ENCODE measurements at places on chromosomes 3 and 15.

- DNase-seq, result no peak
Measured at GRCh38 chr3:127833281-127834032, 11.1 kb upstream of the MGLL start.

GRCh38 chr15:80474224-80475215, 70.3 kb downstream of the ARNT2 start:
- no peak for DNase-seq

GRCh38 chr3:13229273-13229949, 156.2 kb upstream of the IQSEC1 start:
- DNase-seq, result no peak

GRCh38 chr3:97882975-97883598, 61.3 kb downstream of the CRYBG3 start:
- DNase-seq, result no peak

- DNase-seq, result no peak
Measured at GRCh38 chr3:153574445-153574844, 412.4 kb downstream of the RAP2B start.

DNA sequence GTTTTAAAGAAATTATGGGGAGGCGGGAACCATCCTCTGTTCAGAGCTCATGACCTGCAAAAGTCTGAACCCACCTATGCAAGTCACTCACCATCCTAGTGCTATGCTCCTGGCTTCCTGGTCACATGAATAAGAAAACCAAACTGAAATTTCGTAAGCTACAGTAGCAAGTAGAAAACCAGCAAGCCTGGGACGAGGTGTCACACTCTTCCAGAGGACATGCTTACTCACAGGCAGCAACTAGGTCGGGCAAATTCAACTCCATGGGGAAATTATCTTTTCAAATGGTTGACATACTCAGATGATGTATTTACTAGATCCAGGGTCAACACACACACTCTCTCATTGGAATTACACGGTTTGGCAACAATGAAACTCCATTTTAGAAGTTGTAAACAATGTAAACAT, 31.3 kb downstream of the LDHAL6B start:
- DNase-seq, result no peak

DNA sequence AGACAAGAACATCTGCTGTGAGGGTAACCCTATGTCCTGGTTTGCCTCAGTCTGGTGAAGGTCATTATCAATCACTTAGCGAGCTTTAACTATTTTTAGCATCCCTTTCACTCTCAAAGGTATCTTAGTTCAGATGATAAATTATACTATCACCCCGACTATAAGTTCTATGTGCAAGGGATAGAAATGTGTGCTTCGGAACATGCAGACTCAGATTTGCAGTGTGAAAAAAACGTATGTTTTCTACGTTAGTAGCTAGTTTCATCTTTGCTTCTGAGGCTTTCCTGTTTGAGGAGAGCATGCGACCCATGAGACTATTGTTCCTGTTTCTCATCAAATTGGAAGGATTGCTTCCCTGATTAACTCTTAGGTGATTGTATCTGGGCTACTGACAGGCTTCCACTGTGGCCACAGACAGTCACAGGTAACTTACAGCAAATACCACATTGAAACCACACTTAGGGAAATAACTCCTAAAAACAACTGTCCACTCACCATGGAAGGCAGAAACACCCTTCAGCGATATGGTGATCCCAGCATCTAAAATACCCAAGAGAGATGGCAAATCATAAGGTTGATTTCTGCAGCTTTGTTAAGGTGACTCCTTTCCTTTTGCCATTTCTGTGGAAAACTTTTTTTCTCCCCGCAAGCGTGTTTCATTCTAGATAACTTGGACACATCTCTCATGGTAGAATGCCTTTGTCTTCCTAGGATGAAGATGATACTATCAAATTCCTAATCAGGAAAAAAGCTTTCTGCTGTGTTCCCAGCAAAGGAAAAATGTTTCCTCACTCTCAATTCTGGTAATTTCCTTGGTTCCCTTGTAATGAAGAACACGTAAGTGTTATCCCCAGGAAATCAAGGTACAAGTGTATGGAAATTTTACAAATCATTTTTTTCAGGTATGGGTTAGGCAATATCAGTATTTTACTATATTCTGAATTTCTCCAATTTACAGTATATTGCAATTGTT, 5.2 kb downstream of the GCSAM start:
- no peak for DNase-seq

GRCh38 chr3:104764496-104764895, 602.2 kb upstream of the ALCAM start:
- no peak for DNase-seq

- DNase-seq, result no peak
Measured at GRCh38 chr3:143584474-143584873, 263.8 kb downstream of the SLC9A9 start.

DNA sequence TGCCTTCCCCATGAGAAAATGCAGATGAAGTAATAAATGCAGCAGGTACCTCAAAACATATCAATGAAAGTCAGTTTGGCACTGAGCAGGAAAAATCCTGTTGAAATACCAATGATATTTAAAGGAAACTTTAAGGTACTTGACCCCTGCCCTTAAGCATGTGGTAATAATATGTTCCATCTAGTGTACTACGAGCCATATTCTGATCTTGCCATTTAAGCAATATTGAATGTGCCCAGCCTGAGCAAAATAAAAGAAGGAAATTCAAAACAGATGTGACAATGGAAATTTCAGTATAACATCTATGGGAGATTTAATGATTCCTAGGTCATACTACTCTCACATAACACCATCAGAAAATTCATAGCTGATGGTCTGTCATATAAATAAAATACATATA, 191.8 kb upstream of the CGNL1 start:
- no peak for DNase-seq

- DNase-seq, result no peak
Measured at GRCh38 chr15:70435369-70435768, 328.0 kb downstream of the UACA start.

- DNase-seq, result no peak
Measured at GRCh38 chr3:150059729-150060128, 89.0 kb upstream of the PFN2 start.

- DNase-seq, result no peak
Measured at GRCh38 chr3:122260206-122260605, 64.8 kb upstream of the CSTA start.

- DNase-seq, result no peak
Measured at GRCh38 chr3:66138336-66139313, 82.2 kb upstream of the SLC25A26 start.

DNA sequence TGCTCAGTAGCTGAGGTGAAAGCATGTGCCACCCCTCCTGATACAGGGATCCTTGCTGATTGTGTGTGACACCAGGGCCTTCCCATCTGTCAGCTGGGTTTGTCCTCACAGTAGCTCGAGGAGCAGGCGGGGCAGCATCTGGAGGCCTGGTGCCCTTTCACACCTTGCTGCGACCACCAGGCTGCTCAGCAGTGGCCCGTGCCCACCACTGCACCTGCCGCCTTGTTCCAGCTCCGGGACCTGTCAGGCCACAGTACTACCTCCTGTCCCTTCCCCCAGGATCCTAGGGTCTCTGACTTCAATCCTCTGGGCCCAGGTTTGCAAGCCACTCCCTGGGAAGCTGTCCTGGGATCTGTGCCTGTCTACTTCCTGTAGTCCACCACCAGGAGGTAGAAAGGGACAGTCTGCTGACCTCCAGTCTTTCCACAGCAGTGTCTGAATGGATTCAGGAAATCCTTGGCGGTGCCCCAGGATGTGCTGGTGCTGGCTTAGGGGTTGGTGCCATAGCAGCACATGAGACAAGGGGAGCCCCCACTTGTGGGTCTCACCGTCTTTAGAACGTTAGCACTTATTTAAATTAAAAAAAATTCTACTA, 27.5 kb downstream of the APBA2 start:
- no peak for DNase-seq

DNA sequence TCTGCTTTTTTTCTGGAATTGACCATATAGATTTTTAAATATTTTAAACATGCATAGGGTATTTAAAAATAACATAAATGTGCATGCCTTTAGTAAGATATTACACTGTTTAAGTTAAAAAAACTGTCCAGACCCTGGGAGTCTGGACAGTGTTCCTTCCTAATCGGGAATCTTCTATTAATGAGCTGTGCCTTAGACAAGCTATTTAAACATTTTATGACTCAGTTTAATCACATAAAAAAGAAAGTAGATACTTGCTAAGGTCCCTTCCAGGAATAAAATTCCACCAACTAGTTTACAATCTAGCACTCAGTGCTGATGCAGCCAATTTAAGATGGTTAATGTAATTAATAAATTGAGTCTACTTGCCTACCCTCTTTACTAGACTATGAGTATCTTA, 140.4 kb upstream of the DPH6 start:
- no peak for DNase-seq

- DNase-seq, result no peak
Measured at GRCh38 chr3:42043099-42043813, 47.9 kb upstream of the TRAK1 start.

- DNase-seq, result no peak
Measured at GRCh38 chr3:128616516-128617269, 33.9 kb downstream of the RPN1 start.

DNA sequence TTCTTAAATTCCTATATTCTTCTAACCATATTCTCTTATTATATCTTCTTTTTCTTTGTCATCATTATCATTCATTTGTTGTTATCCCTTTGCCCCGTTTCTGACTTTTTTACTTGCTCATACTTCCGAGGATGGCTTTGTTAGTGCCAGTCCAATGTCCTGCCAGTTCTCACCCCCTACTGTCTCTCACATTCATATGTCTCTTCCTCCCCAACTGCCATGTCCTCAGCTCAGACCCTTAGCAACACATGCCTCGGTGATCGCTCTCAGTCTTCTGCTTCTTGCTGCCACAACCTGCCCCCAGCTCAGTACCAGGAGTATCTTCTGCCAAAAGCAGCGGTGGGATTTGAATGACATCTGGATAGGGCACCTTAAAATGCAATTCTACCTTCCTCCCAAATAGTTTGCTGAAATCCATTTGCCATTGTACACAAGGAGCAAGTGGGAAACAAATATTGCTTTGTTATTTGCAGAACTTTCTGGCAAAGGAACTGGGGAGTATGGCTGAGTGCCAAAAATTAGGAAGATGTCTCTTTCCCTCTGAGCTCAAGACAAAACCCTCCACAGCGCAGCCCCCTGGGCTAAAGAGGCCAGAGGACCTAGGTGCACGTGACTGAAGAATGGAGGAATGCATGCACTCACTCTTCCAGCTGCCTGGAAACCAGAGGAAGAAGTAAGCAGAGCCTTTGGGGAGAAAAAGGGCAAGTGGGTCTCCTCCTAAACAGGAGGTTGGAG, 57.7 kb upstream of the CTNNB1 start:
- DNase-seq, result no peak

- no peak for DNase-seq
Measured at GRCh38 chr3:63478990-63479660, 173.3 kb upstream of the SNTN start.

DNA sequence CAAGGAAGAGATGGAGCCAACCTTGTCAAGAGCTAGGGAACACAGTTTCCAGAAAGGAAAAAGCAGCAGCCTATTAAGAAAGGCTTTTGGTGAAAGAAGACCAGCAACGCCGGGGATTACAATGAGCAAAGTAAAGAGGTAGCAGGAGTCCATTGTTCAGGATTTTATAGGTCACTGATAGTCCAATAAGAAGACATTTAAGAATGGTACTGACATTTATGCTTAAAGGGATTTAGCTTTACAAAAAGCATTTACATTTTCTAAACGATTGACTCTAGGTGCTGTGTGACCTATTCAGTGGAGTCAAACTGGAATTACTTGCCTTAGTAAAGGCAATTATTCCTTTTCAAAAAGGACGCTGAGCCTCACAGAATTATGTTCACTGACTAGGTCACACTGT, 40.8 kb downstream of the CSNK1G1 start:
- no peak for DNase-seq

GRCh38 chr3:110767156-110767555, 304.5 kb upstream of the NECTIN3 start:
- no peak for DNase-seq

GRCh38 chr3:139326131-139326530, 17.7 kb upstream of the MRPS22 start:
- DNase-seq, result no peak

DNA sequence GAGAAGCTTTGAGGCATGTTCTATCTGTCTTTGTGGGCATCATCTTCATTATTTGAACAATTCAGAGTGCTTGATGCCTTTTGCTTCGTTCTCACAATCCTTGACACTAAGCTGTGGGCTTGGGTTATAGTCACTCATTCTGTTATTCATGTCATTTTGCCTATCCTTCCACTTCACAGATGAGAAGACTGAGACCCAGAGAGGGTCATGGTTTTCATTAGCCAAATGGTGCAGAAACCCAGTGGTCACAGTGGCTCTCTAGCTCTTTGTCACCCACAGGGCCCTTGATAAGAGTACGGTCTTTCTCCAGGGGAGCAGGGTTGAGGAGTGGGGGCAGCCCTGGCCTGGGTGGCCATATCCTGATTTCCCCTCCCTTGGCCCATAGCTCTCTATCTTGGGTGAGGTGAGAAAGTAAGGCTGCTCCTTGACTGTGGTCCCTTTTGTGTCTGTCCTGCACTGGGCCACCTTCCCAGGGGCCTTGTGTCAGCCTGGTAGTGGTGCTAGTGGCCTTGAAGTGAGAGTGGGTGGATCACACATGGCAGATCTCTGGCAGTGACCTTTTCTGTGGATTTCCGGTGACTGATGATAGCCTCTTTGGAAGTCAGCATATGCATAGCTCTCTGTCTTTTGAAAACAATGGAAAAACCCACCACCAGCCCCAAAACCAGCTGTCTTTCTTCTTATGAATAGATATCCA, 130.1 kb downstream of the IGF1R start:
- DNase-seq, result no peak

- no peak for DNase-seq
Measured at GRCh38 chr3:195555110-195555509, 12.0 kb upstream of the PPP1R2 start.

- DNase-seq, result peak; percentile 59
Measured at GRCh38 chr15:40471105-40471807, 472 bp downstream of the CHST14 start.

GRCh38 chr3:53109190-53109589, 21.0 kb downstream of the RFT1 start:
- no peak for DNase-seq

DNA sequence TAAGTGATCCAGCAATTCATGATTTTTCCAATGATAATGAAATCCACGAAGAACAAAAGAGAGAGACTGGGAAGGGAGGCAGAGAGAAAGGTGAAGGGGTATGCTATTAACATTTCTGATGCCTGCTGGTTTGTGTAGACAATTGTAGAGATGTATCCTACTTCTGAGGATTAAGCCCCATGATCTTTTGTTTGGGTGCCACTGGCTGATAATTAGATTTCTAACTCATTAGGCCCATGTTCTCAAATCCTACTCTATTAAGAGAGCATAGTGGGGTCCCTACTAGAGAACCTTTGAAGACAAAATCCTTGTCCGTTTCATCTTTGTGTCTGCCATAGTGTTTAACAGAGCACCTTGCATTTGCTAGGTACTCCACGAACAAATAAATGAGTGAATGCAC, 2.7 kb upstream of the GNB4 start:
- no peak for DNase-seq

- DNase-seq, result no peak
Measured at GRCh38 chr15:33067456-33067855, 127.1 kb downstream of the FMN1 start.

DNA sequence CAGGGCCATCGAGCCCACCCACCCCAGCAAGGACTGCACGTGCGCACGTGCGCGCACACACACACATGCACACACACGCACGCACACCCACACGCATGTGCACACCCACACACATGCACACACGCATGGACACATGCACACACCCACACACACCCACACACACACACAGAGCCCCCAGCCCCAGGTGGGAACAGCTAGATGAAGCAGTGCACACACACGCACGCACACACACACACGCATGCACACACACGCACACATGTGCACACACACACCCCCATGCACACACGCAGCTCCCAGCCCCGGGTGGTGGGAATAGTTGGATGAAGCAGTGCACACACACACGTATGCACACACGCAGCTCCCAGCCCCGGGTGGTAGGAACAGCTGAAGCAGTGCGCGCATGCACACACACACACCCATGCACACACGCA, 158.6 kb downstream of the XXYLT1 start:
- no peak for DNase-seq

Data from activated CD4-positive, CD25-positive, alpha-beta regulatory T cell treated with anti-CD3 and anti-CD28 coated beads, Interleukin-2, amount 50 U/mL, for 72 hours (primary cell).